ENCODE measurements at places on chromosomes 2 and 18.

- no peak for DNase-seq
Measured at GRCh38 chr2:40300391-40300790, 151.5 kb downstream of the SLC8A1 start.

DNA sequence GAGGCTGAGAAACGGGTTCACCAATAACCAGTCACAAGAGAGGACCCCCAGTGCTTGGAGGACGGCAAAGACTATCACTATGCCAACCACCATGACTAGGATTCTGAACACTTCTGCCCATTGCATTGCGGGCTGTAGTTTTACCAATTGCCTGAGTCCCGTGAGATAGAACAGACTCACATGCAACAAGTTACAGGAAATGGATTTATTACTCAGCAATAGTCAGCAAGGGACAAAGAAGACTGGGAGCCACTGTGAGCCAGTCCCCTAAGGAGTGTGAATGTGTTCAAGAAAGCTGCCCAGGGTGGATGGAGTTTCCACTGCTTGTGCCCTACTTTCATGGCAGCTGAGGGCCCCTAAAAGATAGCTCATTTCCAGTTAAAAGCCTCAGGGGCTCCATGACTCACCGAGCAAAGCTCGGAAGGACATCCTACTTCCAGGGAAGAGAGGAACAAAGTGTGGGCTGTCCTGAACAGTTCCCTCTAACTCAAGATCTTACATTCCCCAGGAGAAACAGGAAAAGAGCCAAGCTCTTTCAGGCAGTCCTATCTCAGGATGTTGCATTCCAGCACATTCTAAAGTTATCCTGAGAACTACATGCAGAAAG, 54.4 kb downstream of the SLC4A3 start:
- DNase-seq = no peak

DNA sequence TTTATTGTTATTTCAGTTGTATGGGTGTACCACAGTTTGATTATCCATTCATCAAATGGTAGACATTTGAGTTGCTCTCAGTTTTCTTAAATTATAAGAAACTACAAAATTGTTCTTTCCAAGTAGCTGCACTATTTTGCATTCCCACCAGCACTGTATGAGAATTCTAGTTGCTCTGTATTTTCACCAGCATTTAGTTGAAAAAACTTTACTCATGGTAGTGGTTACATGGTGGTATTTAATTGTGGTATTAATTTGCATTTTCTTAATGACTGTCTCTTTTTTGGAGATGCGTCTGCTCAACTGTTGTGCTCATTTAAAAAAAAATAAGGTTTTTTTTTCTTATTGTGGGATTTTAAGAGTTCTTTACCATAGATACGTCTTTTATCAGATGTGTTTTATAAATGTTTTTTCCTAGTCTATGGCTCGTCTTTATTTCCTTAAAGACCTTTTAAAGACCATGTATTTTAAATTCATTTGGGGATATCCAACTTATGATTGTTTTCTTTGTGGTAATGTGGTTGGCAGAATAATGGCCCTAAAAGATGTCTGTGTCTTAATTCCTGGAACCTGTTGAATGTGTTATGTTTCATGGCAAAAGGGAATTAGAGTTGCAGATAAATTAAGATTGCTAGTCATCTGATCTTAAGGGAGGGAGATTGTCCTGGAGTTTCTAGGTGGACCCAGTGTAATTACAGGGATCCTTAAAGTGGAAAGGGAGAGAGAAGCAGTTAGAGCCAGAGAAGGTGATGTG, 37.4 kb downstream of the UBE2F start:
- DNase-seq = no peak

DNA sequence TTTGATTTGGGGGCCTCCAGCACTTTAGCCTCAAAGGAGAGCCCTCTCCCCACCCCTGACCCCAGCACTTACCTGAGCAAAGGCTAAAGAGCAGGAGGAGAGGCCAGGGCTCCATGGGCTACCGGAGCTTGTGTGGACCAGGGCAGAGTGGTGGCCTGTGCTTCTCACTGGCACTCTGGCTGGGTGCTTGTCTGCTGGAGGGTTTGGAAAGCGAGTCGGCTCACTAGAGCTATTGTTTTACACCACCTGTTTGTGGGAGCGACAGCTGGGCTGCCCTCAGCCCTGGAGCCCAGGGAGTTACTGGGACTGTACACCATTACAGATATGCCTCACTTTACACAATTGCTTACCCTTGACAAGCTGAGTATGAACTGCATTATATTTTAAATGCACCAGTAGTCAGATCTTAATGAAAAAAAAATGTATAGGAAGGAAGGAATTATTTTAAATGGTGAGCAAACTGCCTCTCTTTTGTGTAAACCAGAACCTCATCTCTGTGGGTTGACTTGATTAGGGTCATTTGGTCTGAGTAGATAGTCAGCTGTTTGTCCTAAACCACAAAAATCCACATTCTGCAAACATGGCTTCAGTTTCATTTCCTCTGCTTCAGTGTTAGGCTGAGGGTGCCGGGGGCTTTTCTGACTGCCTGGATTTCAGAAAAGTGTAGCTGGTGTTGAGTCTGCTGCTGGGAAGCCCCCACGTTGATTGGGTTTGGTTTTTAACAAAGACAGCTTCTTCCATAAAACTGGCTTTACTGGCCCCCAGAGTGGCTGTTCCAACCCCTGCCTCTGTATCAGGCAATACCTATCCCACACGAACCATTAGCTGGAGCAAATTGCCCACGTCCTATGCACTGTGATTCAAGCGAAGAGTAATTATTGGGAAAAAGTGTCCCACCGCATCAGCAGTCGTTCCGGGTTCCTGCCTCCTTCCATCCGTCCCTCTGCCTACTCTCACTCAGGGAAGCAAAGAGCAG, at the start of gene CHRNA1:
TSS of gene CHRNA1 (minus strand) at position 193 of the 976 bp plus-strand sequence. CDS start at position 115, 78 bp downstream.
- DNase-seq = no peak

DNA sequence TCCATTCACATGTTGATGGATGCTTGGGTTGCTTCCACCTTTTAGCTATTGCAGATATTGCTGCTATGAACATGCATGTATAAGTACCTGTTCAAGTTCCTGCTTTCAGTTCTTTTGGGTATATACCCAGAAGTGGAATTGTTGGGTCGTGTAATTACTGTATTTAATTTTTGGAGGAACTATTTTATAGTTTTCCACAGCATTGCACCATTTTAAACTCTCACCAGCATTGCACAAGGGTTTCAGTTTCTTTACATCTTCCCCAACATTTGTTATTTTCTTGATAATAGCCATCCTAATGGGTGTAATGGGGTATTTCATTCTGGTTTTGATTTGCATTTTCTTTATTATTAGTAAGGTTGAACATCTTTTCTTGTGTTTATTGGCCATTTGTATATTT, 16.0 kb downstream of the ACTR3 start:
- no peak for DNase-seq

GRCh38 chr2:181770150-181770549, 89.8 kb upstream of the NEUROD1 start:
- DNase-seq = no peak

All from ACHN (cell line).